ENCODE measurements at places on chromosomes 1 and 21. TPM values are rescaled to one million over a fixed set of nuclear protein-coding genes. Genes with fewer than 3 reads are reported as not detected.

GRCh38 chr1:201434266-201434665 lies 12.7 kb upstream of the TNNI1 start:
- no peak for DNase-seq
- no peak overlapping the region for H3K27ac ChIP-seq
- no peaks in the 10 kb centered on the region for H3K4me1 ChIP-seq
- H3K4me3 ChIP-seq, result no peak overlapping the region
- H3K27me3 ChIP-seq, result no peaks in the 10 kb centered on the region

DNA sequence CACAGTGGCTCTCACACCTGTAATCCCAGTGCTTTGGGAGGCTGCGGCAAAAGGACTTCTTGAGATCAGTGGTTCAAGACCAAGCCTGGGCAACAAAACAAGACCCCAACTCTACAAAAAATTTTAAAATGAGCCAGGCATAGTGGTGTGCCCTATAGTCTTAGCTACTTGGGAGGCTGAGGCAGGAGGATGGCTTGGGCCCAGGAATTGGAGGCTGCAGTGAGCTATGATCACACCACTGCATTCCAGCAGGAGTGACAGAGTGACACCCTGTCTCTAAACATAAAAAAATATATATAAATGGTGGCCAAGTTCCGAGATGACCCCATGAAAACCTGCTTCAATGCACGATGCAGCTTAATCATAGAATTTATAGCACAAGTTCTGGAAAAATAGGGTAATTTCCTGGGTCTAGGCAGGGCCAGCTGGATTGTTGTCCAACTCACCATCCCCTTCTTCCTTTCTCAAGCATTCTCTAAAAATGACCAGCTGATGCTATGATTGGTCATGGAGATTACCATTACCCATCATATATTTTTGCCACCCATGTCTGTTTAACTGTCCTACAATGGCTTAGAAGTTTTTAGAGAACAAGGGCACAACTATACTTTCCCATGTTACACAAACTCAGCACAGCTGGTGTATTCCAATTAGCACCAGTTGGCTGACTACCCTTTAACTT lies 5.3 kb upstream of the GNPAT start:
- H3K27me3 ChIP-seq, result no peaks in the 10 kb centered on the region
- no peak overlapping the region for H3K4me3 ChIP-seq
- peaks cover 44% of the 10 kb centered on the region for H3K4me1 ChIP-seq
- no peak for DNase-seq
- H3K27ac ChIP-seq, result no peak overlapping the region

GRCh38 chr1:246878551-246878950 lies 53.2 kb downstream of the AHCTF1 start:
- no peak overlapping the region for H3K27ac ChIP-seq
- H3K36me3 ChIP-seq, result peaks cover 34% of the 10 kb centered on the region
- no peaks in the 10 kb centered on the region for H3K4me1 ChIP-seq
- no peak overlapping the region for H3K4me3 ChIP-seq
- H3K27me3 ChIP-seq, result no peaks in the 10 kb centered on the region

DNA sequence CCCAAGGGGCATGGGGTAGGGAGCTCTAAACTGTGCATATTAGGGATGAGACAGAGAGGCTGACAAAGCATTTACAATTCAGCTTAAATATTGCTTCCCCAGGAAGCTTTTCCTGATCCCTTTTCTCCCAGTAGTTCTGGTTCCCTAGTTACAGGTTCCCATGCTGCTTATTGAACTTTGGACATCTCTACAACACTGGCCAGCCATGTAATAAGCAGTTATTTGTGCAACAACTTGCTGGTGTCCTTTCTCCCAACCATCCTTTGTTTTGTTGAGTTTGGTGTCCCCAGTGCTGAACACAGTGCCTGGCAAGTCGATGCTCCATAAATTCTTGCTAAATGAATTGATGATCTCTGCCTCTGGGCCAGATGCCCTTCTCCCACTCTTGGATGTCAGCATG lies 80.6 kb downstream of the PLXNA2 start:
- H3K27me3 ChIP-seq, result no peaks in the 10 kb centered on the region
- DNase-seq, result no peak
- no peaks in the 10 kb centered on the region for H3K36me3 ChIP-seq
- H3K4me3 ChIP-seq, result no peak overlapping the region

Gene RNU1-4
- total RNA-seq, result 1,293 TPM

Gene PGLYRP3
- total RNA-seq, result not detected

- H3K27ac ChIP-seq, result no peak overlapping the region
- no peak overlapping the region for H3K4me3 ChIP-seq
- no peaks in the 10 kb centered on the region for H3K36me3 ChIP-seq
- DNase-seq, result no peak
These were observed 26.5 kb downstream of the RIPPLY3 start for GRCh38 chr21:37032877-37033471.
